ENCODE measurements at places on chromosomes 7 and 10.

DNA sequence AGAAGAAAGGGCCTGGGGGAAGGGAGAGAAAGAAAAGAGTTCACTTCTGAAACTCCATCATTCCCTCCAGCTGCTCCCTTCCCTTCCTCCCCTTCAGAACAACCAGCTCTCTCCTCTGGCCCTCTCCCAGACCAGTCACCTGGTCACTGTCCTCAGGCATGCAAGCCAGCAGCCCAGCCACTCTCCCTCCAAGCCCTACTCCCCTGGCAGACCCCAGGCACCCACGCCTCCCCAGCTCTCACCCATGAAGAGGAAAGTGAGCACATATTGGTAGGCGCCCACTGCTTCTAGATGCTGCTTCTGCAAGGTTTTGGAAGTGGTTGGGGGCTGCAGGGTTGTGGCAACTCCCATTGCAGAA, 353 bp downstream of the MOGAT3 start:
- no peak for DNase-seq

DNA sequence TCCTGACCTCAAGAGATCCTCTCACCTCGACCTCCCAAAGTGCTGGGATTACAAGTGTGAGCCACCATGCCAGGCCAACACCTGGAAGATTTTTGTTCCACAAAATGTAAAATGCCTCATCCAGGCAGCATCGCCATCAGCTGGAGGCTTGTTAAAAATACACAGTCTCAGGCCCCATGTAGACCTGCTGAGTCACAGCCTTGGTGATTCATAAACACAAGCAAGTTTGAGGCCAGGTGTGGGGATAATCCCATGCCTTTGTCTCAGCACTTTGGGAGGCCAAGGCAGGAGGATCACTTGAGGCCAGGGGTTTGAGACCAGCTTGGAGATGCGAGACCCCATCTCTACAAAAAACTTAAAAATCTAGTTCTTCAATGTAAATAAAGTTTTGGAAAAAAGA, 49.1 kb upstream of the FOXK1 start:
- DNase-seq: peak; percentile 59

GRCh38 chr10:104349623-104350126, 4.0 kb upstream of the CFAP58 start:
- DNase-seq: no peak

DNA sequence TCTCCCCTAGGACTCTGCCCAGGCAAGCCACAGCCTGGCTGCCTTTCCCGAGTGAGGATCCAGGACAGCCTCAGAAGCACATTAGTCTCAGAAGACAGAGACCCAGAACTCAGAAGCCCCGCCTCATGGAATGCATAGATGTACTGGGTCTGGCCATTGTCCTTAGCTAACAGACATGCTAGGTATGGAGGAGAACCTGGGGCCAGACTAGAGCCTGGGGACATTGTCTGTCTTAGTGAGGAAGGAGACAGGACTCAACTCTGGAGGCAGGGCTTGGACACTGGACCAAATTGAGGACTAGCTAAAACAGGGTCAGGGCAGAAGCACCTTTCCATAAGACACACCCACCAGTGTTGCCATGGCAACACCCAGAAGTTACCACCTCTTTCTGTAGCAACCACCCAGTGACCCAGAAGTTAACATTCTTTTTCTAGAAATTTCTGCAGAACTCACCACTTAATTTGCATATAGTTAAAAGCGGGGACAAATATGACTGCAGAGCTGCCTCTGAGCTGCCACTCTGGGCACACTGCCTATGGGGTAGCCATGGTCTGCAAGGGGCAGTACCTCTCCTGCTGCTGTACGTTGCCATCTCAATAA, 27.5 kb downstream of the TLX1 start:
- DNase-seq: no peak

DNA sequence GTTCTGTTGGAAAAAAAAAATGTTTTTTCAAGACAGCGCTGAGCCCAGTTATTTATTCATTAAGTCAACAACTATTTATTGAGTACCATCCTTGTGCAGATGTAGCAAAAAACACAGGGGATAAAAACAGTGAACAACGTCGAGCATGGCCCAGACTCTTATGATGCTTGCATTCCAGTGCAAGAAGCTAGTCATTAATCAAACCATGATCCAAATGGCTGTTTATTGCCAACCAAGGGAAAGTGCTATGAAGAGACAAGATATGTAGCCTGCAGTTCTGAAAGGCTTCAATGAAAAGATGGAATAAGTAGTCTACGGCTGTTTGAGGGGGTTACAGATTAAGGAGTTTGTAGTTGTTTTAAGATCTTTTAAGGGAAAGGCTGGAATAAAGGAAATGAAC, 262.3 kb downstream of the NEBL start:
- DNase-seq: no peak

DNA sequence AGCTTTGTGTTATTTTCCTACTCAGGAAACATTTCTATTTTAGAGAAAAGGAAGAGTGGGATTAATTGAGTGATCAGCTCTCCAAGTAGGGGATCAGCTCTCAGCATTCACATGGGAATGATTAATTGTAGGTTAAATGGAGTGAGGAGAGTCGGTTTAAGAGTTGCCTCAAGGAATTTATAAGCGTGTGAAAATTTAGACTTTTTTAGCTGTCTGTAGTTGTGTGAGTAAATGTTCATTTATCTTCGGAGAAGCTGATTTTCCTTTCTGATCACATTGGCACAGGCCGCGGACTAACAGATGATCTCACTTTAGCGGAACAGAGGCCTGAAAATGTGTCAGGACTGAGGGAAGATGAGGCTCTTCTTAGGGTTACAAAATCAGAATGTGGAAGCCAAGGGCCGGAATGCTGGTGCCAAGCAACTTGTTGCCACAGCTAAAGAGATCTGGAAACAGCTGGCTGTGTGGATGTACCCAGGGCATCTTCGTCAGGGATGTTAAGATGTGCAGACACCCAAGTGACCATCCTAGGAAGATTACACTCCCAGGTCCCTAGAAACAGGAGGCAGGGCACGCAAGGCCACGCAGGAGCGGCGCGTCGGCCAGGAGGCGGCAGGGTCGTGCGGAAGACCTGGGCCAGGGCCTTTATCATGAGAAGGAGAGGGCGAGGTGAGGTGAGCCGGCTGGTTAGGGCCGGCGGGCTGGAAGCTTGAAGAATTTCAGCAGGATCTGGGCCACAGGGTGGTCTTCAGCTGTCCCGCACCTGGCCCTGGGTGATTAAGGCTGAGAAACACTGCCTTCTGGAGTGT, 35.1 kb upstream of the TTYH3 start:
- no peak for DNase-seq
